Amygdala (tissue), 56 donors: ENCODE measurements at places on chromosomes 16 and 17.

- DNase-seq, result no peak
These were observed 52.6 kb downstream of the COX10 start for GRCh38 chr17:14121952-14122351.

DNA sequence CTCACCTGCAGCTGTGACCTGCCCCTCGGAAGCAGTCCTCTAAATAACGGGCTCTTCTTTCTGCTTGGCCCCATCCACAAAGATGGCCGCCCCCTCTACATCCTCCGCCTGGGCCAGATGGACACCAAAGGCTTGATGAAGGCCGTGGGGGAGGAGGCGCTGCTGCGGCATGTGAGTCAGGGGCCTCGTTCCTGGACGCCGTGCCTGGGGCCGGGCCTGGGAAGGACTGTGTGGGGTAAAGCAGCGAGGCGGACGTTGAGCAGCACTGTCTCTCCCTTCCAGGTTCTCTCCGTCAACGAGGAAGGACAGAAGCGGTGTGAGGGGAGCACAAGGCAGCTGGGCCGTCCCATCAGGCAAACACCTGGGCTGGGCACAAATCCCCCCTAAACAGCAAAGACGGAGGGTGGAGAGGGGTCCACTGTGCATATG is 33.1 kb downstream of the NAGPA start:
- no peak for DNase-seq

- DNase-seq, result no peak
These were observed 9.4 kb downstream of the CWC25 start for GRCh38 chr17:38815576-38816193.

DNA sequence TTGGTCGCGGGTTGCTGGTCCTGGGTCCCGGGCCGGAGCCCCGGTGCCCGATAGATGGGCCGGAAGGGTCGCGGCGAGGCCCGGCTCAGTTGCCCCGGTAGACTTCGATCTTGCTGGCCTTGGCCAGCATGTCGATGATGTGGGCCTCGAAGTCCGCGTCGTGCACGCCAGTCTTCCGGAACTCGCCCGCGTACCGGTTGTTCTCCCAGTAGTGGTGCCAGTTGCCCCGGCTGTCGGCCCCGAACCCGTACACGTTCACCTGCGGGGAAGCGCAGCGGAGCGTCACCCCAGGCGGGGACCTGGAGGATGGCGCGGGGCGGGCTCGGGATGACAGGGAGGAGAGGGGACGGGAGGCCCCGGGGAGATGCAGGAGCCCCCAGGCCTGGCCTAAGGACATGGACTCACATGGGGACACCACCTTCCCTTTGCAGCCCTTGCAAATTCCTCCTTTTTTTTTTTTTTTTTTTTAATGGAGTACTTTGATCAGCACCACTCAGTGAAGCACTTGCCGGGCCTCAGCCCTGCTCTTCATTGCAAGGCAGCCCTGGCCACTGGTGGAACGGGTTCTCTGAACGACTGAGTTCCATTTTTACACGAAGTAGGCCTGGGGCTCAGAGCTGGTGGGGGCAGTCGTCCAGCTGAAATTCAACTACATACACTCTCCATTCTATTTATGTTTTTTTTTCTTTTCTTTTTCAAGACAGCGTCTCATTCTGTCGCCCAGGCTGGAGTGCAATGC is 35.1 kb downstream of the DDX19A start:
- DNase-seq, result no peak

DNA sequence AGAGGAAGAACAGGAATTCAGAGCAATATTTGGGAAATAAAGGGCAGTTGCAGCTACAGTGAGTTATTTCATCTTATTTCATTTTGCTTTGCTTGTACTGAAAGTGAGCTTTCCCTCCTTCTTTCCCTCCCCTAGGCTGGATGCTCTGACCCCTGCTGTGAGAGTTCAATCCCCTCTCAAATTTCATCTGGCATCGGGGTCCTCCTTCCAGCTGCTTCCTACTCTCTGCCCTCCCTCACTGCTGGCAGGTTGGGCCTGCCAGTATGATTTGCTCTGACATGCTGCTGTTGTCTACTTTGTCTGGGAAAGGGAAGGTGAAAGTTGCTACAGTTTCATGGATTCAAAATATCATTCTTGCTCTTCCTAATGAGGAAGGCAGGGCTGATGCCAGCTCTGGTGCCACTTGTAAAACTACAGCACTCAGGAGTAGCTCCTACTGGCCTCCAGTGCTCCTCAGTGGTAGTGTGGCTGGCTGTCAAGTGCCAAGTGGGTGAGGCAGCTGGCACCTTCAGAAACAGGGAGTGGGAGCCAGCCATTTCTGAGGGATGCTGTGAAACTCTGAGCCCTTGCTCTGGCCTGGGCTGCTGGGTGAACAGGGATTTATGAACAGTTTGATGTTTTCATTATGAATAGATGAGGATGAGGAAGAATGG is 408.6 kb downstream of the HAPSTR1 start:
- no peak for DNase-seq

DNA sequence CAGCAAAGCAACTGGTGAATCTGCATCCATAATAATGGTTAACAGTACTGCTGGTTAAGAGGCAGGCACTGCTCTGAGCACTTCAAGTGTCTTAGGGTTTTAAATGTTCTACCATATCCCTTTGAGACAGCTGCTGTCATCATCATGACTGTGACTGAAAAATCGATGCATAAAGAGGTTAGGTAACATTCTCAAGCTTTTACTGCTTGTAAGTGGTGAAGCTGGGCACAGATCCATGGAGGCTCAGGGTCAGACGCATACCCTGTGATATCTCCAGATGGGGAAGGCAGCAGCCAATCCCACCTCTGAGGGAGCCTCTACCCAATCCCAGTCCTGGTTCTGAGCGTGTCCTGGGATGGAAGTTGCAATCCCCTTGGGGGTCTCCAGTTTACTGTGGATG is 57.6 kb upstream of the SOX9 start:
- no peak for DNase-seq

GRCh38 chr17:31593806-31594205 is 202.3 kb downstream of the RAB11FIP4 start:
- no peak for DNase-seq

DNA sequence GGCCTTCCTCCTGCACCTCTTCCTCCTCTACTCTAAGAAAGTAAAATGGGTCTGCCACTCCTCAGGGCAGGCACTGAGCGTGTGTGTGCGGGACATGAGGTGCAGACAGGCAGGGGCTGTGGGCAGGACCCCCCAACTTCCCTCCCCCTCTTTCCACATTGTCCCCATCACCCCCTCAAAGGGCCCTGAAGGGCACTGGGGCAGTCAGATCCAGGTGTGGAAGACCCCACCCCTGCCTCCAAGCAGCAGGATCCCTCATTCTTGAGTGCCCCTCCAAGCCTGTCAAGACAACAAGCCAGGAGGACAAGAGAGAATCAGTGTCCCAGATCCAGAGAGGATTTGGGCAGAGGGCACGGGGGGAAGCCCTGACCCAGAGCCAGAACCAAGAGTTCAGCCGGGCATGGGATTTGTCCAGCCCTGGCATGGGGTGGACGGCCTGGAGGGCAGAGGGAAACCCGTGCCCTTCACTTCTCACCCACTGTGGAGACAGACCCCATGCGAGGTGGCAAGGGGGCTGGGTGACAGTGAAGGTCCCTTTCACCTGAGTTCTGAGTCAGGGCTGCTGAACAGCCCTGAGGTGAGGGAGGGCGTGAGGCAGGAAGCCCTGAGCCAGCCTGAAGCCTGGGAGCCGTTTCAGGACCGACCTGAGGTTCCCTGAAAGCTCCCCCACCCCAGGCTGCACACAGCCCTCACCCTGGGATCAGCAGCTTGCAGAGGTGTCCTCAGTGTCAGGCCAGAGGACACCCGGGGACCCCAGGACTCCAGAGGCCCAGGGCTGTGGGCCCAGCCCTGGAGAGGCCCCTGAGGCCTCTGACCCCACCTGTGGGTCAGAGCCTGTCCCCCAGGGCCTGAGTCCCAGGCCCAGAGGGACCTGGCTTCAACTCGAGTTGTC is 45.8 kb downstream of the USP22 start:
- no peak for DNase-seq
